8988T (cell line): ENCODE measurements at places on chromosomes 3 and 15.
A peak's percentile ranks its signal among the peaks of the same experiment; 100 is the strongest.

- DNase-seq: no peak
Measured at GRCh38 chr3:158100681-158101080, 5.5 kb downstream of the SHOX2 start.

DNA sequence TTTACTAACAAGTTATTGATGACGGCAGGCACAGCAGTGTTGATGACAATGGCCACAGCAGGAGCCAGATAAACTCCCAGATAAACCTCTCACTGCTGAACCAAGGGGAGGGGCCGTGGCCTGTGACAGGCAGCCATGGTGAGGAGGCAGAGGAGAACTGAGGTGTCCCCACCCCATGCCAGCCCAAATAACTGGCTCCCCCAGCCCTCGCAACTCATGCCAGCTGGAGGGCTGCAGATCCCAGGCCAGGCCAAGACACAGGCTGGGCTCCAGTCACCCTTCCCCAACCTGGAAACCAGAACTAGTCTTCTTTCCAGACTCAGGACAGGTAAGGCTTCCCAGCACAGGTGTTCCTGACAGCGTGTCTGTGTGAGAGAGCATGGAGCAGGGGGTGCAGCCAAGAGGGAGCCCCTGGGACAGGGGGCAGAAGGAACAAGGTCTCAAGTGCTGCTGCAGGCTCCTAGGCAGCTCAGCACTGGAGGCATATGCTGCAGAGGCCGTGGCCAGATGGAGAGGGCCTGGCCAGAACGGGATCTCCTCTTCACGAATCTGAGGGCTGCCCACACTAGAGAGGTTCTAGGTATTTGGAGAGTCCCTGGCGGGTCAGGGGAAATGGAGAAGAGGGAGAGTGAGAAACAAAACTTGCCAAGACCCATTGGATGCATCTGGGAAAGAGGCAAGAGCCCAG, 15.9 kb downstream of the PLA2G4F start:
- DNase-seq: no peak

- DNase-seq: no peak
Measured at GRCh38 chr3:13380971-13381370, 39.2 kb downstream of the NUP210 start.

- DNase-seq: no peak
Measured at GRCh38 chr3:85576091-85576690, 617.4 kb downstream of the CADM2 start.

DNA sequence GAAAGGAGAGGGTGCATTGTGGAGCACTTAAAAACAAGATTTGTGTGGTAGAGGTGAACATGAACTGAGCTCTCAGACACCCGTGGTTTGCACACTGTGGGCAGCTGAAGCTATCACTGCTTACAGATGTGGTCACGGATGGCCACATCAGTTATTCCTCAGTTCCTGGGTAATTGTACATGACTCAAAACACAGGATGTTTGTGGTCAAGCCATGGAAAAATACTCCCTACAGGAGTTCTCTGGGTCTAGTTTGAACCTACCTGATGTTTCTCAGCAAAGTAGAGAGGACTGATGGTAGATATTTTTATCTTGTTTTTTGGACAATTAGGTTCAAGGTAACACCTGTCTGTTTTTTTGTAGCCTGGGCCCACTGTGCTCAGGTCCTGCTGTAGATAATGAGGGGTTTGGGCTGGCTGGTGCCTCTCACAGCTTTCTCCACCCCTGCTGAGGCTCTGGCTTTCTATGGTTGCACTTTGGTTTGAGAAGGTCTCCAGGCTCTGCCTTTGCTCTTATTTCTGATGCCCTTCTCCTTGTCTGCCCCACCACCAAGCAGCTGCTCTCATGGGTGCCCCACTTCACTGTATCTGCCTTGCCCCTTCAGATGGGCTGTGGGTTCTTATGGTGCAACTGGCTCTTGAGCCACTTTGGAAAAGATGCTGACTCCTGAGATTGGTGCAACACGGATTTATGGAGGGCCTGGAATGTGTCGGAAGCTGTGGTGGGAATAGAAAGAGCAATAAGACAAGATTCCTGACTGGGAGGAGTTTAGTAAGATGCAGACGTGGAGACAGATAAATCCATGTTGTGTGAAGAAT, 40.1 kb downstream of the CDCP1 start:
- peak; percentile 63 for DNase-seq

- DNase-seq: no peak
Measured at GRCh38 chr3:186162221-186162620, 53.3 kb upstream of the ETV5 start.
